ENCODE measurements at places on chromosomes 1 and 21.

DNA sequence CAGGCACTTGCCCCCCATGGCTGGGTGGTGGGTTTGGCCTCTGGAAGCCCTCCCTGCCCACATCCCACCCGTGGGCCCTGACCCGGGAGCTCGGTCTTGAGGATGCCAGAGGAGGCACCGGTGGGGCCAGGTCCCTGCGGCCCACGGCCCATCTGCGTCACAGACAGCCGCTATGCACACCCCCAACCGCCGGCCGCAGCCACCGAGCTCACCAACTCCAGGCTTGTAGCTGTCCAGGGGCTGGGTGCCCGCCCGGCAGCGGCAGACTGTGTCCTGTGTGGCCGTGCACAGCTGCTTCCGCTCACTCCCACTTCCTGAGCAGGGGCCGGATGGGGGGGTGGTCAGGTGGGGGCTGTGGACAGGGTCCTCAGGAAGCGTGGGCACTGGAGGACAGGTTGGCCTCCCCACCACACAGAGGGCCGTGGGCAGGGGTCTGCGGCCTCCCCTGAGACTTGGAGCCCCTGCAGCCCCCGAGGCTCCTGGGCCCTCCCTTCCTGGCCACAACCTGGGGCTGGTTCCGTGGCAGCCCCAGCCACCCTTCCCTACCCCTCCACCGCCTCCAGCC is 1.1 kb downstream of the TNFRSF4 start:
- no peak for DNase-seq

DNA sequence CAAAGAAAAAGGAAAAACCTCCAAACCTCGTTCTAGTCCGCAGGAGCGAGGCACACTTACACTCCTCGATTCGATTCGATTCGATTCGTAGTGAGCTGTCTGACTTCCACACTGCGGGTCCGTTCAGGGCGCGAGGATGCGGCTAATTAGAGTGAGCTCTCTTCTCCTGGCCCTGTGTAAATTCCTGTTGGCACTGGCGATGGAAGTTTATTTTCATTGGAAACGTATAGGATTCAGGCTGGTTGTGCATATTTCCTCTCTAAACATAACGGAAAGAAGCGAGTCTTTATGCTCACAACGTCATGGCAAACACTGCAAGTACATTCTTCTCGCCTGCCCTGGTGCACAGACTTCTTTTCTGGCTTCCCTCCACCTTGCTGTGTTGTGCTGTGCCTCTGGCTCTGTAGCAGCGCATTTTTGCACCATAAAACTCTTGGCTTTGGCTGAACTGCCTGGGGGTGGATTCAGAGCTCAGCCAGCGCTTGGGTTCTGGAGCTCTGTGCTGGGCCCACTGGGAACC is 2.7 kb downstream of the HUNK start:
- DNase-seq, result no peak

DNA sequence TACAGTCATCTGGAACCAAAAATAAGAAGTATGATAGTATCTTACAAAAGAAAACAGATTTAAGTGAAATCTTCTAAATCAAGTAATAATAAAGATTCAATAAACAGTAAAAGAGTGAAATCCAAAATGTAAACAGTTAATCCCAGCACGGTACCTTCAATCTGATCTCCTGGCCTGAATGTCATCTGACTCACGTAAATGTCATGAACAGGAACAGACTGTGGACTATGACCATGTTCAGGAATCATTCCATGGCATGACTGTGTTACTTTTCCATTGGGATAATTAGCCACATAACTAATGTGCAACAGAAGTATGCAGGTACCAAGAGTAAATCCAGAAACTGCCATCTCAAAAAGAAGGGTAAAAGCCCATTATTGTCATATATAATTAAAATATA is 18.0 kb downstream of the FRRS1 start:
- DNase-seq, result no peak

DNA sequence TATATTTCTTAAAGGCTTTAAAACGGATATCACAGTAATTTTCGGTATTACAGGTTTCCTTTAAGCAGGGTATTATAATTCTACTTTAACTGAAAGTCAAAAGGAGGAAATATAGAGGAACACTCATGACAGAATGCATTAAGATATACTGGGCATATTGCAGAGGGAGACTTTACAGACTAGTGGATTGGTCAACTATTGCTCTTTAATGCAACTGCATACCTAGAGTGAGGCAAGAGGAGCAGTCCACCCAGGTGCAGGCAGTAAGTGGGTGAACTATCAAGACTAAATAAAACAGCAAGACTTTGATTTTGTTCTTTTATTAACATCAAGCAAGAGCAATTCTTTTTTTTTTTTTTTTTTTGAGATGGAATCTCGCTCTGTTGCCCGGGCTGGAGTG is 10.5 kb downstream of the SCAF4 start:
- DNase-seq, result no peak

DNA sequence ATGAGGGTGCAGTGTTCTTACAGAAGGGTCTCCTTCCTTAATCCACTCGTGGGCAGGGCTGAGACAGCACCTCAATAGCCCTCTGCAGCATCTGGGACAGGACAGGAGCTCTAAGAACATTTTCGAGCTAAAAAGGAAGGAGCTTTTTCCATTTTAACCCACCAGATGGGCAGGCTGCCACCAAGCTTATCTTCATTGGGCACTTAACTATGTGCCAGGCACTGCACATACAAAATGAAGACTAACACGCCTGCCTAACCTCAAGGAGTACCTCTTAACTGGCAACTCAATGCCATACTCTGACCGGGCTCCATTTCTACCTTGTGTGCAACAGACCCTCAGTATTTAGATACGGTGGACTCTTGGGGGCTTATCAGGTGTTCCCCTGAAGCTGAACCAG is 48.2 kb downstream of the SSBP3 start:
- no peak for DNase-seq

DNA sequence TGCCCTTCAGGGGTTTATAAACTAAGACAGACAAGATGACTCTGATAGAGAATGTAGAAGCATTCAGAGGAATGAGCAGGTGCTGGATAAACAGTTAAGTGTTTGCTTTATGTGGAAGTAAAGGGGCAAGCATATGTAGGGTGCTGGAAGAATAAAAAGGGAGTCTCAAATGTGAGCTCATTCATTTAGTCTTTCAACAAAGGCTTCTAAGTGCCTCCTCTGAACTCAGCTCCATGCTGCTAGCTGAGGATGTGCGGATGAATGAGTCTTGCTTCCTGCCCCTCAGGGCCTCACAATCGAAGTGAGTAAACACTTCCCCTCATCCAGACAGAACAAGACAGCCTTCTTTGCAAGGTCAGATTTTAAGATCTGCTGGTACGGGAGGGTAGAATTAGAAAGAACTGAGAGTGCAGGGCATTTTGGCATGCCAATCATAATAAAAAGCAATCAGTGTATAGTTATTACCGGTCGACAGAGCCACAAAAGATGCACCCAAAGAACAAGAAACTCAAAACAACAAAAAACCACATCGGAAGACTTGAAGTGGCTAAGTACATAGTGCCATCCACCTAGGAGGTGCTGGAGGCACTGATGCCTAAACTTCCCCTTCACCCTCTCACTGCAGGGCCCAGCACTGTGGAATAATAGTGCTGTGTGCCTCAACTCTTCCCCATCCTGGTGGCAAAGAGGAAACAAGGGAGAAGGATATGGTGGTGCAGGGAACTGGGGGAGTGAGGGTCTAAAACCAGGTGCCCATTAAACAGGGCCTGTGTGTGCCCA is 69.8 kb downstream of the TNR start:
- DNase-seq, result no peak

All from adrenal gland (tissue), 19 donors.